ENCODE measurements at places on chromosomes 2 and 18.

- no peak for DNase-seq
Observed at GRCh38 chr2:61157371-61158003, 4.5 kb upstream of the C2orf74 start.

DNA sequence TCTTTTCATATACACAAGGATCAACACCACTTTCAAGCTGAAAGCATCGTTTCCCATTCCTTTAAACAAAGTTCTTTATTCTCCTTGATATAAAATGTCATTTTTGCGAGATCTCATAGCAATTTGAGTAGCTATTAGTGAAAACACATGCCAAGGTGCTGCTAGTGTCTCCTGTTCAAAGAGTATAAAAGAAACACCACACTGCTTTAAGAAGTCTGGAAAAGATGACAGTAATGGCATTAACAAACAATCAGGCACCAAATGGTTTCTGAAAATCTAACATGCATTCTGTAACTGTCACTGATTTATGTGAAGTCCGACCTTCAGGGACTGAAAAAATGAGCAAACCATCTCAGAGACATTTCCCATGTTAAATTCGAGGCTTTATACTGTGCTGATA, 2.4 kb downstream of the CCBE1 start:
- no peak for DNase-seq

- DNase-seq, result no peak
Observed at GRCh38 chr2:179344970-179345369, 80.3 kb upstream of the SESTD1 start.

- no peak for DNase-seq
Observed at GRCh38 chr2:99710721-99711120, 220.9 kb upstream of the REV1 start.

DNA sequence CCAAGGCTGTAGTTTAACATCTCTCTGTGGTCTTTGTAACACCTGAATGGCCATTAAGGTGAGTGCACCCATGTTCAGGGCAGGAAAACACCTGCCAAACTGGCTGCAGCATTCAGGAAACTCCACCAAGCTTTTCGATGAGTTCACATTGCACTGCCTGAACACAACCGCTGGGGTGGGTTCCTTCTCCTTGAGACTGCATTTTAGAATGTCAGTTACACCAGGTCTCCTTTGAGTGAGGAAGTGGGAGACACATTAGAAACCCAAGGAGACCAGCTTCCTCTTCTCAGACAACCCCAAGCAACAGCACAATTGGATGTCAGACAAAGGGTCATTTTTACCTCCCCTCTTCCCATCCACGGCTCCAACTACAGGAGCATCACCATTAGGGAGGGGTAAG, 35.2 kb downstream of the CYRIA start:
- DNase-seq, result no peak

DNA sequence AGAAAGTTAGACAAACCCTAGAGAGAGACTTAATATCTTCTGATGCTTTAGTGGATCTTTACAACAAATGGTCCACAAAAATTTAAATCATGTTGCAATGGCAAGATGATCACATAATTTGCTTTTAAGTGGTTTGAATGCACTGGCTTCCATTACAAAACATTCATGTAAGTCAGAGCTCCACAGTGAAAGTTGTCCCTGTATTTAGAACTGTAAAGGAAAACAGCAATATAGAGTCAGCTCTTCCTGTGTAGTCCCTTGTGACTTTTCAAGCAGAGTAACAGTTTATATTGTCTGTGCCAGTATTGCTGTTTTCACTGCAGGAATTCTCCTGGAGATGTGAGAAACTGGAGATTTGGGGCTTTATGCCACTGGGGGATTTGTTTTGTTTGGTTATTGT, 77.7 kb downstream of the MEIS1 start:
- no peak for DNase-seq

DNA sequence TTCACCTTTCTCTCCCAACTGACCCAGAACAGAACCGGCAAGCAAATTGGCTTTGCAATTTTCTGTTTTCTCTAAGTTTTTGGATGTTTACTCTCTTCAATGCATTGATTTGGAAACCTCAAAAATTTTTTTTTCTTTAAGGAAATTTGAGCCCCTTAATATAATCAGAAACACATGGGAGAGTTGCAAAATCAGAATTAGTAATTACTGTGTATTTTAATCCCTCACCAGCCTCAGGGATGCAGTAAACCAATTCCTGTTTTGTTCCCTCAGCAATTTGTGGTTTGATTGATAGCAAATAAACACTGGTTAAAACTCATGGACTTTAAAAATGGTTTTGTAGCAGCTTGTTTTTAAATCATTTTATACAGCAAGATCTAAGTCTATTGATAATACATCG, 281.5 kb downstream of the NEDD4L start:
- DNase-seq, result no peak

DNA sequence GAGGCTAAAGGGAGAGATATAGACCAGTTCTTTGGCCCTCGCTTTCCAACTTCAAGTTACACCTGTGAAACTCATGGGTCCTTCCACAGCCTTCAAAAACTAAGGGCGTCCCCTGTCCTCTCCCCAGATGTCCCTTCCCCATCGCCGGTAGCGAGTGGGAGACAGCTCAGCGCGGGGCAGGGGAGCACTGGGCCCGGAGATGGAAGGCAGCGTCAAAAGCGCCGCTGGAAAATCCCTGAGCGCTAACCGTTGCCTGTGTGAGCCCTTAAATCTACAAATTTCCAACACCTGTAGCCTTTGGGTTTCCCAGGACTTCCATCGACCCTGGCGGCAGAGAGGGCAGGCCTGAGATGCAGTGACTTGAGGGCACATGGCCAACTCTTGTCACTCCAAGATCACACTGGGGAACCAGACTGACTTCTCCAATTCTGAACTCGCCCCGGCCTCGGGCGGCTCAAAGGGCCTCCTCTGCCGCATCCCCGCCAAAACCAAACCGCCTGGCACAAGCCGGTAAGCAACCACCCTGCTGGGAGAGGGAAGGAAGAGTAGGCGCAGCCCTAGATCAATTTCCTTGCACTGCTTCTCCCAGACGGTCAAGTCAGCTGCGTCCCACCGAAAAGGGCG, 879 bp upstream of the EPAS1 start:
- no peak for DNase-seq

- DNase-seq, result no peak
Observed at GRCh38 chr18:22109535-22109934, 59.9 kb upstream of the GATA6 start.

All from HFF-Myc (cell line).